NAMALWA (cell line): ENCODE measurements at places on chromosomes 2 and 18.

DNA sequence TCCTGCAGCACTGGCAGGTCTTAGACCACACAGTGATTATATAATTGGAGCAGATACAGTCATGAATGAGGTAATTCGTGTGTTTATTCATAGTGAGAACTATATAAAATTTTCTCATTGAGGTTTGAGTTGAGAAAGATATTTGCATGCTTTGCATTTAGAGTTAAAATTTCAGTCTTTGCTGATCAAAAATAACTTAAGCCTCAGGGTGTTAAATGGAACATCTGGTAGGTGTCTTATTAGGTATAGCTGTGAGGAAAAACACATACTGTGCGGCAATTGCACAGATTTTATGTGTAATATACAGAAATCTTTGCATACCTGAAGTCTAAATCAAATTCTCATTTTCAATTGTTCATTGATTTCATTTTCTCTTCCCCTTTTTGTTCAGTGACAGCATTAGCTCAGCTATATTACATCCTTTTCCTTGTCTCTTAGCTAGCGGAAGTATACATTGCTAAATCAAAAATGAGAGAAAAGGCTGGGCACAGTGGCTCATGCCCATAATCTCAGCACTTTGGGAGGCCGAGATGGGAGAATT lies 21.2 kb downstream of the GORASP2 start:
- DNase-seq = no peak

DNA sequence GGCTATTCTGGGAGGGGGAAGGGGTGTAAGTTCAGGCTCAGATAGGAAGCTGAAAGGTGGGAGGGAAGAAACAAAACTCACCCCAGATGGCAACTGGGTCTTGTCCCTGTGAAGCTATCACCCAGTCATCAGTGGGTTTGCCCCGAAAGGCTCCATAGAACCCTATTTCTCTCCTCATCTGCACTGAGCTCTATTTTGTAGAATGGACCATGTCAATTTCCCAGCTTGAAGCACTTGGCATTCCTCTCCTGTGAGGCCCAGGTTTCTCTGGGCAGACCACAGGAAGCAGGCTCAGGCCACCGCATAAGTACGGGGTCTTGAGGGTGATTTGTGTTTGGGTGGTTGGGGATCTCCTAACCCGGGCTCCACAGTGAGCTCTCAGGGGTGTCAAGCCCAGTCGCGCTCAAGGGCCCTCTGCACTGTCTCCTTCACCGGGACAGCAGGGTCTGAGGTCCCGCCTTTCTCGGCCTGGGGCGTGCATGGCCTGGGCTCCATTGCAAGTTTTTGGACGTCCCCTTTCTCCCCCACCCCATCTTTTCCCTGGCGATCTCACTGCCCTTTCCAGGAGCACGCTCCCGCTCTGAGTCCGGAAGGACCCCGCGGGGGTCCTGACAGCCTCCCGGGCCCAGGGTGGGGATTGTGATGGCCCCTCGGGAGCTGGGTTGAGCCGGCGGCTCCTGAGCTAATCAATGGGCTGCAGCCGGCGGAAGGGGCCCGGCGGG lies 27.3 kb upstream of the NOTO start:
- DNase-seq = no peak

DNA sequence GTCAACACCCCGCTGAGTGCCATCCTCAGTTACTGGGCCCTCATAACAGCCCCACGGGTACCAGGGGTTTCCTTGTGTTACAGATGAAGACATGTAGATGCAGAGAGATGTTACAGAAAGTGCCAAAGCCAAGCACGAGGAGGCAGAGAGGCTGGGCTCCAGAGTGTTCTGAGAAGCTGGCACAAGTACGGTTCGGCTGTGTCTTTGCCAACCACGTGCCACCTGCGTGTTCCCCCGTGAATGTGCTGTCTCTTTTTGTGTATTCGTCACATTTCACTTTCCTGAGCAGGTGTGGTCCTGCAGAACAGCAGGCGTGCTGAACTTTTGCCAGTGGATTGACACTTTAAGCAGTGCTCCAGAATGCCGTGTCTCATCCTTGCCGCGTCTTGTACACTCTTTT lies 124.6 kb downstream of the NCK2 start:
- no peak for DNase-seq

DNA sequence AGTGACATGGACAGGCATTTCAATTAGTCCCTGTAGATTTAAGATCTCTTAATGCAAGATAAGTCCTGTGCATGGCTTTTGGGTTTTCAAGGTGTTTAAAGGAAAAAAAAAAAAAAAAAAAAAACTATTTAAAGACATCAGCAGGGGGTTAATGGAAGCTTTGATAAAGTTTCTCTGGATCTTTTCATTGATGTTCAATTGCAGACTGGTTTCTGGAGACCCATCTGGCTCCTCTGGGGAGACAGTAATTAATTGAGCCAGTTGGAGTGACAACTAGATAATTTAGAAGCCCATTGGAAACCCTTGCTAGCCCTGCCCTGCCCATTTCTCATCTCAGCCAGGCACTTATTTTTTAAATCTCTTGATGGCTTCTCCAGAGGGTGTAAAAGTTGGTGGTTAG lies 98.7 kb downstream of the EPHA4 start:
- DNase-seq = no peak

DNA sequence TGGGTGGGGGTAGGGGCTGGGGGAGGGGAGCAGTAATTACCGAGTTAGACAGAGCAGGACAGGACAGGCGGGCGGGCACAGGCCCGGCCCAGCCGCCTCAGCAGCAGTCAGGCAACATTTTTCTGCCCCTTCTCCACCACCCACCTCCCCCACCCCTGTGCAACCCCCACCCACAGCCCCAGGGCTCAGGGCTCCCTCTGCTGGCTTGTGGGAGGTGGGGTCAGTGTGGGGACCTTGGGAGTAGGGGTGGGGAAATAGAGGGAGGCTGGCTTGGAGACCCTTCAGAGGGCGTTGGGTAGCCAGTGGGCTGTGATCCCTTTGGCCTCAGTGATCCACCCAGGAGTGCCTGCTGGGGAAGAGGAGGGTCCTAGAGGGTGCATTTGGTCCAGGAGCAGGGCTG lies 6.4 kb downstream of the WNT6 start:
- DNase-seq = no peak

GRCh38 chr2:233835230-233836186 lies 18.8 kb downstream of the HJURP start:
- DNase-seq = no peak

DNA sequence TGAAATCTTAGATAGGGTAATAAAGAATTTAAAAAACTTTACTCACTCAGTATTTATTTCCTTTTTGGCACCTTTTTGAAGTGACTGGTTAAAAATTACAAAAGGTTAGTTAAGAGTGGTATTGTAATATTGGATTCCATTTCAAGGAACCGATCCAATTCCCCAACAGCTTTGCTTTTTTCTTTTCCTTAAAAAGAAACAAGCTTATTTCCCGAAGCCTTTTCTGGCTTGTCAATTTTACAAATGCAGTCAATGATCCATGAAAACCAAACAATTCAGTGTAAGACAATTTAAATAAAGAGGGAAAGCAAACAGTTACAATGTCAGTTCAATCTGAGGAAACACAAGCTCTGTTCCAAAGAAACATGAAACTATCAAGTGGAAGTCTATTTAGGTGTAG lies 200.2 kb downstream of the RIT2 start:
- DNase-seq = no peak

GRCh38 chr2:161418275-161418714 lies 2.2 kb downstream of the TBR1 start:
- DNase-seq = no peak

DNA sequence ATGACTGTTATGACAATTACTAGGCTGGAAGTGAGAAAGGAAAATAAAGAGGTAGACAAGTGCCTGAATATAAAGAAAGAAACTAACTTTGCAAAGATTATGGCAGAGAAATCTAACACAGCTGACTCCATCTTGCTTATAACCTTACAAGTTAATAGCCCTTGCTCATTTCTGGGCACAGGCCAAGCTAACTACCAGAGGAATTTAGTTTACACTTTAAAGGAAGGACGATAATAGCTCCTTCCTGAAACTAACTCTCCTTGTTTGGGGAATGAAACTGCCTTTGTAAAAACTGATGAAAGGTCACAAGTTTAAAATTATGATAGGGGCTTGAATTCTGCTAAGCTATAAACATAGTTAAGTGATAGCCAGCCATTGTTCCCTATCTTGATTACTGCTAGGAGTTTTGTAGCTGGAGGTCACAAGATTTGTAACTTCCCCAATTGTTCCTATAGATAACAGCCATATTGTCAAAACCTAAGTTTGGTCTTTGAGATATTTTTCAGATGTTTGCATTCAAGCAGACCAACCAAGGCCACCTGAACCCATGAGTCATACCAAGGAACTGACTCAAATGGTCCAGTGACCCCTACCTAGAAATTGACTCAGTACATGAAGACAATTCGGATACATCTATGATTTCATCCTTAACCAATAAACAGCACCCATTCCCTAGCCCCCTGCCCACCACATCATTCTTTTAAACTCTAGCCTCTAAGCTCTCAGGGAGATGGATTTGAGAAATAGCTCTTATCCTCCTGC lies 209.2 kb upstream of the LRATD1 start:
- DNase-seq = no peak
